ENCODE measurements at places on chromosomes 4 and X.

DNA sequence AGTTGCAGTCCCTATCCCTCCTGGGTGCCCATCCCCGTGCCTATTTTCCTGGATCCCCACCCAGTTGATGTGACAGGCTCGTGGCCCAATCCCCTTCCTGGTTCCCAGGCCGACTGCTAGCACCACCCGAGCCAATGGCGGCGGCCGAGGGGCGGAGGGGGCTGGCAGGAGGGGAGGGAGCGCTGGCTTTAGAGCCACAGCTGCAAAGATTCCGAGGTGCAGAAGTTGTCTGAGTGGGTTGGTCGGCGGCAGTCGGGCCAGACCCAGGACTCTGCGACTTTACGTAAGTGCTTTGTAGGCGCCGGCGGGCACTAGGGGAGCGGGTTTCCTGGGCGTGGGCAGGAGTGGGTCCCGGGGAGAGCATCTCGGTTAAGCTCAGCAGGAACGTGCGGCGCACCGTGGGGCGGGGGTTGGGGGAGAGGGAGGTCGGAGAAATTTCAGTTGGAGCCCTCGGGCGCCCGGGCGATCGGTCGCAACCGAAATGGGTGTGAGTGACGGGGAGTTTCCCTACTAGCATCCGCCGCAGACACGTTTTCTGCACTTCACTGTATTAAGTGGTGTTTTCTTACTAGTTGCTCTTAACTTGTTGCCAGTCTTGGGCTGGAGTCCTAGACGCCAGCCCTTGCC lies at the start of gene PLS3:
Gene PLS3, plus strand, starts transcription at position 197 of the 627 bp plus-strand sequence. CDS start 49,077 bp downstream, outside the sequence.
- no peak for DNase-seq

DNA sequence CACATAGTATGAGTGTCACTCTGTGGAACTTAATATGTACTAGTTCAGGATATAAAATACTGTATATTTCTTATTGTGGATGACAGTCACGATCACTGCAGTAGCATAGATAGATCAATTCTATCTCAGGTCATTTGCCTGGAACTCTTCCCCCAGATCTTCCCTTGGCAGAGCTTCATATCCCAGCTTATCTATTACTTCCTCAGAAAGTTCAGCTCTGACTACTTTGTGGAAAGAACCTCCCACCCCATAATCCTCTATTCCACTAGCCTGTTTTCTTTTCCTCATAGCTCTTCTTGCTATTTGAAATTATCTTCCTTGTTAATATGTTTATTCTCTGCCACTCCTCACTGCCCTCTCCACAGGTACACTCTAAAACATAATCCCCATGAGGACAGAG lies 10.9 kb downstream of the FAM241A start:
- DNase-seq: no peak

- DNase-seq: no peak
These were observed 129.2 kb upstream of the WDR1 start for GRCh38 chr4:10245751-10246150.

- DNase-seq: no peak
These were observed 31.2 kb upstream of the PDGFRA start for GRCh38 chr4:54197926-54198325.

- DNase-seq: no peak
These were observed 32.1 kb upstream of the GTPBP6 start for GRCh38 chrX:350534-351323.

- no peak for DNase-seq
These were observed 99.8 kb downstream of the KLHL8 start for GRCh38 chr4:87120411-87121162.

DNA sequence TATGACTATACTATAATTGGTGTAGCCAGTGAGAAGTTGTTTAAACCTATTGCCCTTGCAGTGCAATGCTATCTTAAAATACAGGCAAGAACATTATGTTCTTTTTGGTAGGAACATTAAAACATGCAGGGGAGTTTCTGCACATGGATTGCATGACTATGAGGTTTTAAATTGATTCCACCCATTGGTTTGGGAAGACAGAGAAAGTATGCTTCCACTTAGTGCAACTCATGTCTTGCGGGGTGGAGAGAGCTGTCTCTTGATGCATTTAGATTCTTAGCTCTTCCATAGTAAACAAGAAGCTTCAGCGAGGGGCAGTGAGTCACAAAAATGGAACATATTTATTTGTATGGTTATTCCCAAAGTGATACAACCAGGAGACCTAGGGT lies 39.5 kb upstream of the RASL11B start:
- DNase-seq: no peak
